Stimulated activated CD8-positive, alpha-beta memory T cell treated with anti-CD3 and anti-CD28 coated beads, Interleukin-12 subunit alpha, Interleukin-12 subunit beta, amount 100 ng/mL, for 4 hours (primary cell): ENCODE measurements at places on chromosomes 1 and 21.

GRCh38 chr1:18684303-18684702 lies 53.7 kb downstream of the PAX7 start:
- DNase-seq = no peak

- DNase-seq = no peak
Observed at GRCh38 chr1:206739411-206740076, 31.0 kb upstream of the IL19 start.

DNA sequence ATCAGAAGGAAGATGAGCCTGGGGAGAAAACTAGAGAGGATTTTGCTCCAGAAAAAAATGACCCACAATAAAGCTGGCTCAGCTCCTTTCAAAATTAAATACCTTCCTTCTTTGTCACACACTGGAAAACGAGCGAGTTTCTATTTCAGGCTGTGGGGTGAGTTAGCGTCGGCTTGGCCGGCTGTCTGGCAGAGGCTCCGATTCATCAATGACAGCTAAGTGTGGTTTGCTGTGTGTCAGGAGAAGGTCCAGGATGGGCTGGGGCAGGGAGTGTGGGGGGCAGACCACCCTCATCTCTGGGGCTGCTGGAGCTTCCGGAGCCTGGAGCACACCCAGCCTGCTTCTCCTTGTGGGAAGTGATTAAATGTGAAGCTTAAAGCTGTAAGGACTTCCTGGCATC lies 120.2 kb downstream of the ETS2 start:
- no peak for DNase-seq

GRCh38 chr21:27024971-27025370 lies 58.1 kb upstream of the ADAMTS5 start:
- DNase-seq = no peak

GRCh38 chr1:105894006-105894405 lies 1162.5 kb upstream of the PRMT6 start:
- DNase-seq = no peak

- no peak for DNase-seq
Observed at GRCh38 chr1:45403298-45403697, 63.1 kb upstream of the MUTYH start.

GRCh38 chr1:226659641-226660040 lies 79.4 kb downstream of the ITPKB start:
- no peak for DNase-seq

GRCh38 chr1:195745189-195746010 lies 862.8 kb downstream of the KCNT2 start:
- DNase-seq = no peak

- no peak for DNase-seq
Observed at GRCh38 chr1:180933141-180933540, 20.4 kb downstream of the KIAA1614 start.

GRCh38 chr1:112308716-112309115 lies 87.3 kb upstream of the CTTNBP2NL start:
- DNase-seq = no peak

GRCh38 chr1:45410850-45411509 lies 70.7 kb upstream of the MUTYH start:
- DNase-seq = no peak

- peak; percentile 51 for DNase-seq
Observed at GRCh38 chr1:41811051-41811795, 107.5 kb downstream of the HIVEP3 start.

DNA sequence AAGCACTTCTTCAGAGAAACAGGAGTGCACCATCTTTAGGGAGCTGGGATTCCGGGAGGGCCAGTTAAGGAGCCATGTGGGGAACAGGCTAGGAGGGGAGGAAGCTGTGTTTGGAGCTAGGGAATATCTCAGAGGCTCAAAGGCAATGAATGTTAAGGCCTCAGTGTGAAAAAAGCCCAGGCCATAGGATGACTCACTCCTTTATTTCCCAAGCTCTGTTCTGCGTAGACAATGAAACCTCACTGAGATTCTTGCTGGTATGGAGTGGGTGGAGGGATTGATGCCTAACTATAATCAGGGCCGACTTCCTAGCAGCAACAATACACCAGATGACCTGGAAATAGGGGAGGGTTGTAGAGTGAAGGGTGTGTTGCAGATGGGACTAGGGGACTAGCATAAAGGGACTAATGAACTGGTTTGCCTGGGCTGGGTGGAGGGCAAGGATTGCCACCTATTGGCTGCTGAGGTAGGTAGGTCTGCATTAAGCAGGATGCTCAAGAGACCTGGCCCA lies 2.1 kb downstream of the GNAT2 start:
- DNase-seq = no peak

GRCh38 chr1:165631342-165632151 lies 513 bp downstream of the MGST3 start:
- peak; percentile 13 for DNase-seq

- DNase-seq = peak; percentile 78
Observed at GRCh38 chr1:30718636-30719405, 4.6 kb downstream of the MATN1 start.

- DNase-seq = no peak
Observed at GRCh38 chr21:43211072-43211759, 42.4 kb downstream of the CRYAA start.

- no peak for DNase-seq
Observed at GRCh38 chr1:169371404-169371803, 3.4 kb downstream of the BLZF1 start.

DNA sequence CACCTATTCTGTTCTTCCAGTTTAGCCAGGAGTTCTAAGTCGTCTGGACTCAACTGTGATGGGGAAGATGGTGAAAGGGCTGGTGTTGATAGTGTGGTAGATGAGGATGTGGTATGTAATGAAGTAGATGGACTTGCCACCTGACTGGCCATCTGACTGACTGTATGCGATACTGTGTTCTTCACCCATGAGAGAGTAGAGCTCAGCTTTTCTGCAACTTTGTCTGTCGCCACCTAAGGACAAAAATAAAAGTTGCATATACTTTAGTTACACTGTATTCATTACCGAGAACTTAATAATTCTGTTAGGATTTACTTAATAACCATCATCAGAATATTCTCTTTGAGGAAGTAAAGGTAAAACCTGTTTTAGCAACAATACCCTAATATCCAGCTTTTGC lies 48.5 kb downstream of the EVI5 start:
- DNase-seq = no peak

GRCh38 chr1:185074307-185074706 lies 28.9 kb downstream of the RNF2 start:
- no peak for DNase-seq
